GM23248 (cell line): ENCODE measurements at places on chromosomes 16 and 17. TPM values are rescaled to one million over a fixed set of nuclear protein-coding genes. Genes with fewer than 3 reads are reported as not detected.

GRCh38 chr16:31094088-31094423 lies 541 bp downstream of the VKORC1 start:
- DNase-seq = peak; percentile 41

- DNase-seq = no peak
Observed at GRCh38 chr17:34997355-34997862, 17.1 kb downstream of the LIG3 start.

DNA sequence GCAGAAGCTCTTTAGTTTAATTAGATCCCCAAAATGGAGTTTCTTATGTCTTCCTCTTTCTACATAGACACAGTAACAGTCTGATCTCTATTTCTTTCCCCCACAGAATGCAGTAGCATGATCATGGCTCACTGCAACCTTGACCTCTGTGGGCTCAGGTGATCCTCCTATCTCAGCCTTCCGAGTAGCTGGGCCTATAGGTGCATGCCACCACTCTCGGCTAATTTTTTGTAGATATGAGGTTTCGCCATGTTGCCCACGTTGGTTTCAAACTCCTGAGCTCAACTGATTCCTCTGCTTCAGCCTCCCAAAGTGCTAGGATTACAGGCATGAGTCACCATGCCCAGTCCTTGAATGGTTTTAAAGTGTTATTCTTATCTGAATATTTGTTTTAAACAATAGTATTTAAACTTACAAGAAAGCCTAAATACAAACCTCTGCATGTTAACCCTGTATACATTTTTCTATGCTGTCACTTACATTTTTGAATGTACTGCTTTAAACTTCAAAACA lies 120.6 kb downstream of the GOSR1 start:
- peak; percentile 3 for DNase-seq

TAT gene
- polyA plus RNA-seq = not detected in 2 replicates

- DNase-seq = no peak
Observed at GRCh38 chr17:50080827-50081226, 14.3 kb upstream of the PDK2 start.

DNA sequence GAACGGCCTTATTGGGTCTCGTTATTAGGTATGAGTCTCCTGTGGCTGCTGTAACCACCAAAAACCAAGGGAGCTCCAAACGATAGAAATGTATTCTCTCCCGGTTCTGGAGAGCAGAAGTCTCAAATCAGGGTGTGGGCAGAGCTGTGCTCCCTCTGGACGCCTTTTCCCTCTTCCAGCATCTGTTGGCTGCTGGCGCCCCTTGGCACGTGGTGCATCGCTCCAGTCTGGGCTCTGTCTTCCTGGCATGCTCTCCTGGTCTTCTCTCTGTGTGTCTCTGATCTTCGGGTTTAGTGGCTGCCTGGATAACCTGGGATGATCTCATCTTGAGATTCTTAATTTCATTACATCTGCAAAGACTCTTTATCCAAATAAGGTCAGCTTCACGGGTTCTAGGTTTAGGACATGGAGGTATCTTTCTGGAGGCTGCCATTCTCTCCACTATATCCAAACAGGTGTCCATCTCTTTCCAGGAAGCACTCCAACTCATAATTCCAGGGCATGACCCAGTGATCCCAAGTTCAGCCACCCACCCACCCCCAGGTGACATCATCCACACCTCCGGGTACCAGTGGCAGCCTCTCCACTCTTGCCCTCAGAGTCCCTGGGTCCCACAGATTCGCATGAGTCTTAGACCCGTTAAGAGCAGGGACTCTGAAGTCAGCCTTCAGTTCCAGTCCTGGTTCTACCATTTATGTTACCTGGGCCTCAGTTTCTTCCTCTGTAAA lies 145.5 kb upstream of the FOXF1 start:
- DNase-seq = no peak

DNA sequence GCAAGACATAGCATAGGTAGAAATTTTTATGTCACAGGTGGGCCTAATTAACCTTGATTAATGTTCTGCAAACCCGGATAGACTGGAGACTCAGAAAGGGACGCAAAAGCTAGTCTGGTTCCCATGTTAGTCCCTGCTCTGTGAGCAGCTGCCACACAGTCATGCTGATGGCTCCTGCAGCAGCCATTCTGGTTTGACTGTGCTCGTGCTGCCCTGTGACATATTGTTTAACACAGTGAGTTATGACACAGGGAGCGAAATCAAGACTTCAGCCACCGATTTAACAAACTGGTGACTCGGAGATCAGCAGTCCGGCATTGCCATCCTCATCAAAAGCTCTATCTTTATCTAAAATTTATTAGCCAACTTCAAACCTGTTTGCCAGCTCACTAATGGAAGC lies 169.8 kb downstream of the WWOX start:
- DNase-seq = no peak

GRCh38 chr16:89314357-89314756 lies 96.9 kb downstream of the ZNF778 start:
- no peak for DNase-seq

- peak; percentile 39 for DNase-seq
Observed at GRCh38 chr16:83040174-83040573, 413.4 kb downstream of the CDH13 start.

DNA sequence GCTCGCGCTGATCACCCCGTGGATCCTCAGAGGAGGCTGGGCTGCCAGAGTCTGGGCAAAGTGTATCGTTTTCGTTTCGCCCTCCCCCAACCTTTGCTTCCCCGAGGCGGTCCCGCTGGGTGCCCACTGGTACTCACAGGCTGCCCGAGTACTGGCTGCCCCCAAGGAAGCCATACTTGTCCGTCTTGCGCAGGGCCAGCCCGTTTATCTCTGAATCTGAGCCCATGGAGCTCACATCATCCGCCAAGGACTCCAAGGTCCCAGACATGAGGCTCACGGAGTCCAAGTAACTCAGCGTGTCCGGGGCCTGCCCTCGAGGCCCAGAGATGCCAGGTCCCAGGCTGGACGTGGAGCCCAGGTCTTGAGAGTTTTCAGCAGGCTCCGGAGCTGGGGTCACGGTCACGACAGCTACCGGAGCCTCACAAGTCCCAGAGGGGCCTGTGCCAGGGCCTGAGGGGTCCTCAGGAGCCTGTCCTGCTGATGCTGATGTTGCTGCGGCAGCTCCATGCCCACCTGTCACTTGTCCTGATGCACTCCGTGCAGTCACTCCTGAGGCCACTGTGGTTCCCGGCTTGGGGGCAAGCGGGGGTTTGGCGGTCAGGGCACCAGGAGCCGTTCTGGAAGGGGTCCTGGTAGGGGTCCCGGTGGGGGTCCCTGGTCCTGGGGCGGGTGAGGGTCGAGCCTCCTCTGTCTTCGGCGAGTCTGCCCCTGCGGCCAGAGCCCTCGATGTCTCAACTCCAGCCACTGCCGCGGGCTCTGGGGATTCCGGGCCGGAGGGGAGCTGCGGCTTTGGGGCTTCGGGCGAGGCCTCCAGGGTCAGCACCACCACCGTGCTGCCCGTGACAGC lies 980 bp downstream of the TBC1D10B start:
- peak; percentile 54 for DNase-seq

GRCh38 chr17:4604111-4604644 lies 19.8 kb downstream of the SMTNL2 start:
- DNase-seq = peak; percentile 36

- DNase-seq = no peak
Observed at GRCh38 chr17:44386182-44386525, 3.3 kb downstream of the ITGA2B start.

ATF7IP2 gene
- 1.1 and 2.0 TPM in 2 replicates for polyA plus RNA-seq

DNA sequence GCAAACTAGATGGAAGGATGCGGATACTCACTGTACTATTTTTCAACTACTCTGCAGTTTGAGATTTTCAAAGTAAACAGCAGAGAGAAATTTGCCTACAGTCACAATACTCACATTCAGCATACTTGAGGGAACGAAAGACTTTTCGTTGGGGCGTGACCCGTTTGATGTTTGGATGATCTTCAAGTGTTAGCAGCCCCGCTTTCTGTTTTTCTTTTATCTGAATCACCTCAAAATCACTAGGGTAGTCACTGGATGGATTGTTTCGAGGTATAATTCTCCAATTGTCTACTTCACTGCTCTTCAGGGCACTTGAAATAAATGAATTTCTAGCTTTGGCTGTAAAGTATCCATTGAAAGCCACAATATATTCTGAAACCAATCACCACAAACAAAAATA lies 17.8 kb downstream of the MBTPS1 start:
- no peak for DNase-seq

DNA sequence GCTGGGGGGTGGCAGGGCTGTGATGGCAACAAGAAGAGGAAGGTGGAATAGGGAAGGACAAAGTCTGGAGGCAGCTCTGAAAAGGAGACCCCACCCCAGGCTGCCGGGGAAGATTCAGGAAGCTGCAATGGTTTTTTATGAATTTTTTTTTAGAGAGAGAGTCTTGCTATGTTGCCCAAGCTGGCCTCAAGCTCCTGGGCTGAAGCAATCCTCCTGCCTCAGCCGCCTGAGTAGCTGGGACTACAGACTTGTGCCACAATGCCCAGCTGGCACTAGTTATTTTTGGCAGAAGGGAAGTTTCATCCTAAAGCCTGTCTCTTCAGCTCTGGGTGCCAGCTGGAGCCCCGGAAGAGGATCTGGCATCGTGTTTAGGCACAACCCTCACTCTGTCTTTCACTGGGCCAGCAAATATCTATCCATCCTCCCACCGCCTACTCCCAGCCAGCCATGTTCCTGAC lies 1.3 kb upstream of the CES3 start:
- DNase-seq = no peak

EME1 gene
- polyA plus RNA-seq = 3.8 and 4.1 TPM in 2 replicates

LRRC36 gene
- polyA plus RNA-seq = not detected in 2 replicates

- no peak for DNase-seq
Observed at GRCh38 chr16:76201385-76201784, 75.8 kb upstream of the CNTNAP4 start.

DNA sequence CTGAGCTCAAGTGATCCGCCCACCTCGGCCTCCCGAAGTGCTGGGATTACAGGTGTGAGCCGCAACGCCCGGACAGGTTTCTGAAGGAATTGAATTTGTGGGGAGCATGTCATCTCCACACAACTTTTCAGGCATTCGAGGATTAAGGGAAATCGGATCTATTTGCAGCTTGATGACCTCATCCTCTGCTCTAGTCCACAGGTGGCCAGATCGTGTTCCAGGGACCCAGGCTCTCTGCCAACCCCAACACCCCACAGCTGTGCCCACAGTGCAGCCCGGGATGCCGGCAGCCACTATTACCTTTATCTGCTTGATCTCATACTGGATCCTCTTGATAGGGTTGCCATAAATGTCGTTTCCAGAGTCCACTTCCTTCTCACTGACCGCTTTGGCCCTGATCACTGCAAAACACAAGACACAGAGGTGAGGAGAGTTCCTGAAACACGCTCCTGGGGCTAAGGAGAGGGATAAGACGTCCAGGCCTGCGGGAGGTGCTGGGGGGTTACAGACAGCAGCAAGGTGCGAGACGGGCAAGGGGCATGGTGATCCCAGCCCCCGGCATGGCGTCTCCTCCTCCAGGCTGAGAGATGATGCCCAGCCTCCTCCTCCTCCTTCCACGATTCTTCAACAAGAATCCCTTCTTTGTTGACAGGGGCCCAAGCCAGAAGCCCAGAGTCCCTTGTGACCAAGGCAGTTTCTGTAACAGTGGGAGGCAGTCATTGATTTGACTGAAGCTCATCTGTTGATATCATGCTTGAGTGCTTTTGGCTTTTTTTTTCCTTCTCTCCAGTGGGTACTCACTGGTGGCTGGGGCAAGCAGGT lies 29.3 kb downstream of the CEP295NL start:
- DNase-seq = no peak
